A172 (cell line): ENCODE measurements at places on chromosomes 5 and 9. TPM values are rescaled to one million over a fixed set of nuclear protein-coding genes. Genes with fewer than 3 reads are reported as not detected.

GRCh38 chr9:112013266-112013665 lies 116.7 kb downstream of the UGCG start:
- DNase-seq = no peak

DNA sequence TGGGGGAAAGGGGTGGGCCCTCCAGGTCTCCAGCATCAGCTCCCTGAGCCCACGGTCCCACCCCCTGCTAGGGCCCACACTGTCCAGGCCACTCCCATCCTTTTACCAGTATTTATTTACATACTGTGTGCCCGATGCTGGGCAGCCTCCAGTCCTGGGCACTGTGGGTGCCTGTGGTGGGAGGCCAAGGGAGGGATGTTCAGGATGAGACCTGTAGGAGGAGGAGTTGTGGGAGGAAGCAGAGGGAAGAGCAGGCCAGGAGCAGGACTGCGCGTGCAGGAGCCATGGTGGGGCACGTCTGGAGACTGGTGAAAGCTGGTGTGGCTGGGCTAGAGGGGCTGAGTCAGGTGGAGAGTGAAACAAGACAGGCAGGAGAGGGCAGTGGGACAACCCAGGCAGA lies 267.4 kb downstream of the HSPA4 start:
- no peak for DNase-seq

GRCh38 chr5:123879071-123879470 lies 367.1 kb downstream of the CSNK1G3 start:
- DNase-seq = no peak

DNA sequence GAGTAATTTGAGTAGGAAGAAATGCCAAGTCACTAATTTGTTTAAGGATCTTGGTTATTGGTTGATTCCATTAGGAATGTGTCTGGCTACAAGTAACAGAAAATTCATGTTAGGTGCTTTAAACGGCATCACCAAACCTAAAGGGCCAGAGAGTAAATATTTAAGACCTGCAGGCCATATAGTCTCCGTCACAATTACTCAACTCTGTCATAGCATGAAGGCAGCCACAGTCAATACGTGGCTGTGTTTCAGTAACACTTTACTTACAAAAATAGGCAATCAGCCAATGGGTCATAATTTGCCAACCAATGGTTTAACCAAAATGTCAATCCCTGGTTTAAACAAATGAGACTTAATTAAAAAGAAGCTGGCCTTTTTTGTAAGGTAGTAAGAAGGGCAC lies 98.5 kb downstream of the ARL15 start:
- no peak for DNase-seq

GRCh38 chr5:172437445-172438318 lies 16.6 kb downstream of the SH3PXD2B start:
- DNase-seq = peak; percentile 46

GRCh38 chr5:67255881-67256280 lies 59.3 kb upstream of the CD180 start:
- no peak for DNase-seq

- DNase-seq = peak; percentile 27
Measured at GRCh38 chr5:151318850-151319732, 15.5 kb upstream of the SLC36A3 start.

DNA sequence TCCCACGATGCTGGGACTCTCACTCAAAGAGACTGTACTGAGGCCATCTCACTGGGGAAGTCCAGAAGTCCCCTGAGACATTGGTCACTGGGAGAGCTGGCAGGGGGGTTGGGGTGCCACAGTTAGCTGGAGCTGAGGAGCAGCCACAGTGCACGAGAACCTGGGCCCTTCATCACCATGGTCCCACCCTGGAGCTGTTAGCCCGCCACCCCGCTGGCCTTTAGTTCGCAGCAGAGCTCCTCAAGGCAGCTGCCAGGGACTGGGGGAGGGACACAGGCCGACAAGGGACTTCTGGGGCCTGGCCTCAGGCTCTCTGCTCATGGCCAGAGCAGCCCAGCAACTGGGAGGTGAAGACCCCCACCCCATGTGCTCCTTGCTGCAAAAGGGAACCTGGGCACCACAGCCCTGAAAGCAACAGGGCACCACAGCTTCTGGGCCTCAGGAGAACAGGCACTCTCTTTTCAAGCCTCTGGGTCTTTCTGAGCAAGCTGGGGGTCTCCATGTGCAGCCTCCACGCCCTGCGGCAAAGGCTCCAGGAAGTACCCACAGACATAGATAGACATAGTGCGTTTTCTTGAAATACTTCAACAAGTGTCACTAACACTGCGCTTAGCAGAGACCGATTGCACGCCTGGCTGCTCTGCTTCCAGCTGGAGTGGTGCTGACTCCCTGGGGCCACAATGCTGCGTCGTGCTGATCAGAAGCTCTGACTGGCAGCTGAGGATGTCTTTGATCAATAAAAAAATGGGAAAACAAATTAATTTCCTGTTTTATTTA lies 46.0 kb downstream of the VAV2 start:
- no peak for DNase-seq

GRCh38 chr5:14208071-14209021 lies 65.2 kb downstream of the TRIO start:
- peak; percentile 83 for DNase-seq

DNA sequence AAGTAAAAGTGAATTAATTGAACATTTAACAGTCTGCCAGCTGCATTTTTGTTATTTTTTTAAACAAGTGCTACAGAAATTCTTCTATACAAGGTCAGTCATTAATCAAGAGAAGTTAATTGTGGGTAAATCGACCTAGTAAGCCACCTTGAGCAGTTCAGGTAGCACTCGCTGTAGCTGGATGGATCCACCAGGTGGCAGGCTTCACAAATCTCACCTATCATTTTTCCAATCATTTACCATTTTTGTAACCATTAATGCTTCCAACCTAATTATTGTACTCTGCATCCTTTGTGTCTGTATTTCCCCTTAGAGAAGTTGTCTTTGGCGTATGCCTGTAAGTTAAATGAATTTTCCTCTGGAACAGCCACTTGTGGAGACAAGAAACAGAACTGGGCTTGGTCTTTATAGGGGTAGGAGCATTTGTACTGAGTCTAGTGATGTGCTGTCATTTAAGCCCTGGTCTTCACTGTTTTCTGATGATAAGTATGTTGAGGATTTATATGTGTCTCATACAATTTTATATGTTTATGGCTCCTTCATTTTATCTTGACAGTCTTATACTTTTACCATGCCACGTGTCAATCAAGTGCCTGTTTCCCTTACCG lies 39.5 kb downstream of the CD180 start:
- peak; percentile 66 for DNase-seq

GRCh38 chr5:76807296-76807695 lies 11.5 kb upstream of the F2RL1 start:
- DNase-seq = peak; percentile 86

DNA sequence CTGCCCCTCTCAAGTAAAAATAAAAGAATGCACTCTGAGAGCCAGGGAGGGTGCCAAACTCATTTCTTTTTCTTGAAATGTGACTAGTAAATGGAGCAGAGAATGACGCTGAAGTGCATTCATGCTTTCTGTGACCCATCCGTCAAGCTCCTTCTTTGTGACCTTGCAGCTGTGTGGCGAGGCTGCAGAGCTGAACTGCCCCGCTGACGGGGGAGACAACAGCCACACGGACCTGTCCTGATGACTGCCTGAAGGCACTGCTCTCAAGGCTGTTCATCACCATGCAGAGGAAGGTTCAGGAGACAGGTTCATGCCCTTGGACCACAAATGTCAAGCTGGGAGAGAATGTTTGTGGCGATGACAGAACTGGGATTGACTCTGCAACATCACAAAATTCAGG lies 21.0 kb upstream of the RASGEF1C start:
- no peak for DNase-seq

GRCh38 chr9:714675-715074 lies 126.8 kb upstream of the DMRT1 start:
- no peak for DNase-seq

- no peak for DNase-seq
Measured at GRCh38 chr5:6714226-6715041, 1.2 kb downstream of the TENT4A start.

GRCh38 chr9:14294659-14295058 lies 19.3 kb downstream of the NFIB start:
- no peak for DNase-seq

GRCh38 chr5:165196961-165197360 lies 1691.5 kb downstream of the MAT2B start:
- DNase-seq = no peak

DNA sequence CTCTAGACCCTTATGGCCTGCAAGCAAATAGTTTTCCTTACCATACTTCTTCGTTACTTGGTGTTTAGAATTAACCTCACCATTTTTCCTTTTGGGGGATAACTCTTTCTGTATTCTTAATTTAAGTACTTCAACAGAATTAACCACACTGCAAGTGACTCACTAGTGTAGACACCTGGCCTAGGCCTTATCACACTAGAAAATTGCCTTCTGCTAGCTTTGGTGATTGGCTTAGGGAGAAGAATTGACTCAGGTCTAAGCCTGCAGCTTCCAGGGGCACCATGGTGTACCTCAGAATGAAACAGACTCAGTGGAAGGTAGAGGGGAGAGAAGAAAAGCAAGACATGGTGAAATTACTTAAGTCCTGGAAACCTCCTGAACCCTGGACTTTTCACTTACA lies 112.8 kb upstream of the HMHB1 start:
- no peak for DNase-seq

DNA sequence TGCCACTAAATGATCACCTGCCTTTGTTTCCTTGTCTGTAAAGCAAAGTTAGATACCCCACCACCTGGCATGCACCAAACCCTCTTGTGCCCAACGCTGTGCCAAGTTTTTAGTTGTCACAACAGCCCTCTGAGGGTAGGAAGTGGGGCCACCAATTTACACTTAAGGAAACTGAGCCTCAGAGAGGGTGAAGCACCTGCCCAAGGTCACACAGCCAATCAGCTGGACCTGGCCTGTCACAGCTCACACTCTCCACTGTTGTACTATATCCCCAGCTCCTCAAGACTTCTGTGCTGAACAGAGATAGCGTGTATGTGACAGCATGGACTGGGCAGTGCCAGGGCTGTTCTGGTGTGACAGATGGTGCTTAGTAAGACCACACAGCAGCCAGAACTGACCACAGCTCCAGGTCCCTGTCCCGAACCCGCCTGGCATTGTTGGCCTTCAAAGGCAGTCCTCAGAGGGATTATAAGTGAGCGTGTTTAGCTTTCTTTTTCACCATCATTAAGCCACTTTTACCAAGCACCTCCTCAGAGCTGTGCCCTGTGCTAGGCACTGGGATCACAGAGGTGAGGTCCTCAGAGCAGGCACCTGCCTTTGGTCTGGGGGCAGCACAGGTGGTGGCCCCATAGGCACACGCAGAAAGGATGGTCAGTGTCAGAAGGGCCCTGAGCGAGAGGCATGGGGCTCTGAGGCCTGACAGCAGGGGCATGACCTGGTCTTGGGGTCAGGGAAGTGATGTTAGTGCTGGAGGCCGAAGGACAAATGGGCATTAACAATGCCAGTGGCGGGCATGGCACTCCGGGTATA lies 71.1 kb downstream of the COL27A1 start:
- peak; percentile 25 for DNase-seq

DNA sequence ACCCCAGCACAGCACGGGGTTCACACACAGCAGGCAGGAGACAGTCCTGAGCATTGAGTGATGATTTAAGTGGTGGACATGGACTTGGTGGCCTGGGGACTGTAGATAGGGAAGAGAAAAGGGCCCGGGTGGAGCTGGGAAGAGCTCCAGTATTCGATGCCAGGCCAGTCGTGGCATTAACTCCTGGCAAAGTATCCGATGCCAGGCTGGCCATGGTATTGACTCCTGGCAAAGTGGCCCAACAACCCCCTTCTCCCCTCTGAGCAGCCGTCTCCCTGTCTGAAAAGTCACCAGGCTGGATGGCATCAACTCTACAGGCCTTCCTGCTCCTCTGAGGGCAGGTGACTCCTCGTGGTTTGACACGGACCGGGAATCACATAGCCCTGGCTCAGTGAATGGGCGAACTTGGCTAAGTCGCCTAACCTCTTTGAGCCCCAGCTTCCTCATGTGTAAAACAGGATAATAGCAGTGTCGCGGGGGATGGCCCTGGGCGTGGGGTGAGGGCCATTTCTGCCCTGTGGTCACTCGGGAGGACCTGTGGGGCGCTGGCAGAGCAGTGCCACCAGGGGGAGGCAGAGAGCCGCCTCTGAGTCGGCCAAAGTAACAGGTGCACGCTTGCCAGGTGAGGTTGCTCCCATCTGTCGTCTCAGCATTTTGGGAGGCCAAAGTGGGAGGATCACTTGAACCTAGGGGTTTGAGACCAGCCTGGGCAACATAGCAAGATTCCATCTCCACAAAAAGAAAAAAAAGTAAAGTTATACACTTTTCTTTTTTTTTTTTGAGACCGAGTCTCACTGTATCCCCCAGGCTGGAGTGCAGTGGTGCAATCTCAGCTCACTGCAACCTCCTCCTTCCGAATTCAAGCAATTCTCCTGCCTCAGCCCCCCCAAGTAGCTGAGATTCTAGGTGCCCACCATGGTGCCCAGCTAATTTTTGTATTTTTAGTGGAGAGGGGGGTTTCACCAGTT lies 5.7 kb upstream of the SEC16A start:
- DNase-seq = peak; percentile 63

DNA sequence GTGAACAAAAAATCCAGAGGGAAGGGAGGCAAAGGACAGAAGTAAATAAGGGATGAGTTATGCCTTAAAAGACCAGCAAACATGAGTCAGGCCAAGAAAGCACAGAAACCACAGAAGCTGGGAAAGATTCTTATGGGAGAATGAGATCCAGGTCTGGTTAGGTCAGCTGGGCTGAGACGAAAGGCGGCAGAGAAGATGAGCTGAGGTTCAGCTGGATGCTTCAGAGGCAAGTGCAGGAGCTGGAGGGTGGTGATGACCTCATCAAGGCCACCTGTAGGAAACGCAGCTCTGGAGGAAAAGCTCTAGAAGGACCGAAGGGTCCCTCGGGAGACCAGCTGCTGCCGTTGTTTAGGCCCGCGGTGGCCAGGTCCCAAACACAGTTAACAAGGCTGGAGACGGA lies 152.0 kb downstream of the MYO10 start:
- DNase-seq = peak; percentile 48

DNA sequence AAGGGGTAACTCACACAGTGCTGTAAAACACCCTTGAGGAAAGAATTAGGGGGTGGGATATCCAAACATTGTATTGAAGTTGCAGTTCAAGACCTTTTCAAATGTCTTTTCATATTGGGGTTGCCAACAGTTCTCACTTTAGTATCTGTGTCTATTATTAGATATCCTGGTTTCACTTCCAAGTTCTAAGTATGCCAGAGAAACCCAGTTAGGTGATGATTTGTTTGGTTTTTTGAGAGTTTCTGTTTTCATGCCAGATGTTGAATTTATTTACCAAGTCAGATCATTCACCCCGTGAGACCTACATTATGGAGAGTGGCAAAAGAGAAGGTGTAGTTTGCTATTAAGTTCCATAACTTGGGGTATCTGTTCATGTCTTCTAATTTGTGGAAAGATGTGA lies 64.5 kb downstream of the C9orf152 start:
- no peak for DNase-seq

- DNase-seq = no peak
Measured at GRCh38 chr9:88013035-88013434, 38.7 kb upstream of the CDK20 start.

PCDHGC4 gene
- 0.22 TPM in 1 of 2 replicates, not detected in the other for total RNA-seq

BASP1 gene
- 49.2 and 72.9 TPM in 2 replicates for total RNA-seq

GGTA1 gene
- total RNA-seq = not detected in 2 replicates

URM1 gene
- 105 and 125 TPM in 2 replicates for total RNA-seq

GAS1 gene
- total RNA-seq = 1.3 and 1.7 TPM in 2 replicates

FAM151B gene
- total RNA-seq = 0.98 and 1.9 TPM in 2 replicates

TMC1 gene
- not detected in 2 replicates for total RNA-seq

RELL2 gene
- 6.9 and 10.4 TPM in 2 replicates for total RNA-seq

SHC3 gene
- total RNA-seq = 0.10 and 0.24 TPM in 2 replicates
